Stimulated activated memory B cell treated with anti-CD40 and anti-IgM and Interleukin-4, amounts not matched to agents 10 μg/mL and 1 μg/mL and 100 μg/mL, for 72 hours (primary cell): ENCODE measurements at places on chromosomes 1 and 21.

DNA sequence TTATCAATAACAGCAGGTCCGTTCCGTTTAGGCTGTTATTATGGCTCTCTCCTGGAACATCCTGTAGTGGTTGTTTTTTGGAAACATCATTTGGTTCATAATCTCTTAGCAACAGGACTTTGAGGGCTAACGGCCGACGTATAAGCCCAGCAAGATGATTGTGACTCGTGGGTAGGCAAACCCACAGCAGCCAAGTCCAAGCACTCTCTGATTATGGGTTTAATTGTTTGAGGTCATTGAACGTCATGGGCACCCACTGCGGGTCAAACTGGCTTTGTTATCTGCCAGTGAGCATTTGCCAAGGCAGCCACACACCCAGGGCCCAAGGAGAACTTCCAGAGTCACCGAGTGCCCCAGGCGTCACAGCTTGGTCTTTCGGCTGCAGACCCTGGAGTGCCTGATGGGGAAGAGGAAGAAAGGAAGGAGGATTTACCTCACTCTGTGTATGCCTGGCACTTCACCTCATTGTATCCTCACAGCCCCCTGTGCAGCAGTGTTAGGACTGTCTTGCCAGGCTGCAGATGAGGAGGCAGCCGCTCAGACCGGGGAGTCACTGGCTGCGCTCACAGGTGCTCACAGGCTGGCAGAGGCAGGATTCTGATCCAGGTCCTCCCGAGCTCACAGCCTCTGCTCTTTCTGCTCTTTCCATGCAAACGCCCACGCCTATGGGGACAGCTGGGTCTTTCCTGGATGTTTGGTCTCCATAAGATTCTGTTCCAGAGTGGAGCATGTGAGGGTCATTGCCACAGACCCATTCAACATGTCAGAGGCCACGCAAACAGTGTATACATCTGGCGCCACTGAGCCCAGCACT, 30.8 kb upstream of the EPS8L3 start:
- peaks cover 16% of the 10 kb centered on the region for H3K4me1 ChIP-seq
- no peak overlapping the region for H3K4me3 ChIP-seq
- peaks cover 17% of the 10 kb centered on the region for H3K27me3 ChIP-seq
- ATAC-seq, result no peak

- H3K4me3 ChIP-seq, result no peak overlapping the region
- peaks cover 82% of the 10 kb centered on the region for H3K4me1 ChIP-seq
- H3K27me3 ChIP-seq, result no peaks in the 10 kb centered on the region
These were observed 8.9 kb downstream of the TAGLN2 start for GRCh38 chr1:159916242-159917051.

- no peaks in the 10 kb centered on the region for H3K27me3 ChIP-seq
- peaks cover 36% of the 10 kb centered on the region for H3K4me1 ChIP-seq
- no peak for ATAC-seq
These were observed 3.9 kb upstream of the NUAK2 start for GRCh38 chr1:205325334-205325884.

DNA sequence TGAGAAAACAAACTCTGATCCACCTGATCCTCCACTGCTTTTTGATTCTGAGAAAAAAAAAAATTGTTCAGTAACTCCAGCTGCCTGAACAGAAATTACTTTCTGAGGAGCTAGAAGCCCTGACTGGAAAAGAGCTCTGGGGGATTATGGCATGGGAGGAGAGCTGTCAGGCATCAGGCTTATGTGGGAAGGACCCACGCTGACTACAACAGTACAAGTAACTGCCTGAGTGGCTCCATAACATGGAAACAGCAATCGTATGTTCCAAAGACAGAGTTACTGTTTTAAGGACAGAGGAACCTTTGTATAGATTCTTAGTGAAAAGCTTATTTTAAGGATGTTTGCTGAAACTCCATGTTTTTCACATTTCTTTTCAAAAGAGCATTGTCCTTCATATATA, 1.2 kb upstream of the ANGPTL7 start:
- no peak for ATAC-seq
- no peak overlapping the region for H3K4me3 ChIP-seq
- H3K36me3 ChIP-seq, result peaks cover 34% of the 10 kb centered on the region
- H3K27me3 ChIP-seq, result no peaks in the 10 kb centered on the region
- no peaks in the 10 kb centered on the region for H3K4me1 ChIP-seq

DNA sequence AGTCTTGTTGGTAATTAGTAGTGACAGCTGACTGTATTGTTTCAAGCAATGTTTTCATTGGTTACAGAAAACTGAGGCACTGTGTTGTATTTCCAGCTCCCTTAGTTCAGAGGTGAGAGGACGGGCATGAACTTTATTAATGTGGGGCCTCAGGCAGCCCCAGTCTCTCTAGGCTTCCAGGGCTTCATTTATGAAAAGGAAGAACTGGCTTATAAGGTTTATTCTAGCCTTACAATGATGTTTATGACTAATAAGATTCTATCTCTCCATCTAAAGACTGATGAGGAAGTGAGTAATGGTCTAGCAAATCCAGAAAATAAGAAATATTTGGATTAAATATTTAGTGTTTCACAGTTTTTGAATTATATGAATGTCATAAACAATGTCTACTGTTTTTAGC, 41.5 kb downstream of the CBS start:
- no peaks in the 10 kb centered on the region for H3K27me3 ChIP-seq
- no peak overlapping the region for H3K4me3 ChIP-seq
- ATAC-seq, result no peak
- no peaks in the 10 kb centered on the region for H3K4me1 ChIP-seq
- H3K36me3 ChIP-seq, result peaks cover 35% of the 10 kb centered on the region
